Stimulated activated naive CD8-positive, alpha-beta T cell treated with anti-CD3 and anti-CD28 coated beads, Interleukin-15, Interleukin-2, amounts not matched to agents 100 U/mL and 50 U/mL, for 24 hours (primary cell): ENCODE measurements at places on chromosomes 1 and 21.

- no peak for DNase-seq
Measured at GRCh38 chr1:202320081-202320405, 21.7 kb downstream of the UBE2T start.

DNA sequence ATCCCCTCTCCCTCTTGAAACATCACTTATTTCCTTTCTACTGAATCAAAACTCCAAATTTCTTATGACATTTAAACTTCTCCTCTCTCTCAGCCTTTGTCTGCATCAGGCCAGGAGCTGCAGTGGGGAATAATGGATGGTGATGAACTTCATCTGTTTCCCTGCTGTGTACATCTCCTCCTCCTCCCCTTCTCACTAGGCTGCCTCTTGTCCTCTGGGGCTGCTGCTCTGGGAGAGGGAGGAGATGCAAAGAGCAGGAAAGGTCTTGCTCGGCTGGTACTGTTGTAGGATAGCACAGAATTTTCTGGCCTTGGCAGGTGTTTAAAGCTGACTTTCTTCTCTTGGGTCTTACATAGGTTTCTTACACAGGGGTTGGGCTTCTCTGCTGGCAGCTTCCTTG lies 31.1 kb upstream of the FMOD start:
- no peak for DNase-seq

GRCh38 chr1:204513117-204513716 lies 3.0 kb upstream of the MDM4 start:
- DNase-seq: peak; percentile 51

GRCh38 chr1:104459886-104460285 lies 710.2 kb downstream of the AMY1C start:
- no peak for DNase-seq

DNA sequence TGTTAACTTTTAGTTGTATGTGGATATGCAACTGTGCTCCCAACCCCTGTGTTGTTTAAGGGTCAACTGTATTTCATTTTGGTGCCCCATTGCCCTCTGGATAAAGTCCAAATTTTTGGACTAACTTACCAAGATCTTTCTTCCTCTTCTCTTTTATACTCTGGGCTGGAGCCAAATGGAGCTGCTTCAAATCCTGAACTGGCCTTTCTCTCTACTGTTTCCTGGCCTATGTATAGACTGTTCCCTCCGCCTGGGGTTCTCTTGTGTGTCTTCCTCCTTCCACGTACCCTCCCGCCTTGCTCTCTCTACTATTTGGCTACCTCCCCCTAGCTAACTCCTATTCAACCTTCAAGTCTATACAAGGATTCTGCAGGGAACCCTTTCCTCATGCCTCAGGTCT lies 8.4 kb upstream of the CDC14A start:
- DNase-seq: no peak

DNA sequence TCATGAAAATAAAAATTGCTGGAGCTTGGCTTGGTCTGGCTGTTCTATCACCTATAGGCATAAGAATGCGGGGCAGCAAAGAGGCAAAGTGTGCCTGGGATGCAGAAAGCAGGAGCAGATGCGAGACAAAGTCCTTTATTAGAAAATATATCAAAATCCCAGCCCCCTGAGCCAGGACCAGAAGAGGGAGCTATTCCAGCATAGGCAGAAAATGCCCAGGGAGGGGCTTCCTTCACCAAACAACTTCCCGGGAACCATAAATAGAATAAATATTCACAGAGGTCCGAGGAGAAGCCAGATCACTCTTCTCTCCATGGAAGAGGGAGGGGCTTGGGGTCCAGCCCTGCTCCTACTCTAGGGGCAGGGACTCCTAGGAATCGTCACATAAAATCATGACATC lies 5.0 kb downstream of the PPOX start:
- DNase-seq: no peak

- DNase-seq: no peak
Measured at GRCh38 chr21:42599962-42600361, 53.5 kb upstream of the PDE9A start.

- peak; percentile 10 for DNase-seq
Measured at GRCh38 chr1:187051618-187052232, 223.0 kb downstream of the PLA2G4A start.

DNA sequence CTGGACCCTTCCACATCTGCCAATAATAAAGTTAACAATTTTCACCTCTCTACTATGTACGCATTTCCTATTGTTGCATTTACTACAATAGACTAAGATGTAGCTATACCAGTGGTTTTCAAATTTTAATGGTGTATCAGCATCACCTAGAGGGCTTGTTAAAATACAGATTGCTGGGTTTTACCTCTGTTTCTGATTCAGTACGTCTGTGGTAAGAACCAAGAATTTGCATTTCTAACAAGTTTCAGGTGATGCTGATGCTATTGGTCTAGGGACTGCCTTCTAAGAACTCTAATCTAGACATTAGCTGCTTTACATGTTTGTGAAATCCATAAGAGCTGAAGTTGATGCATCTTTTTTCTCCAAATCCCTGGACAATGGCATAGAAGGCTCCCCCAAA lies 59.7 kb downstream of the ERICH3 start:
- no peak for DNase-seq

GRCh38 chr1:8025671-8026144 lies 401 bp downstream of the ERRFI1 start:
- peak; percentile 11 for DNase-seq

GRCh38 chr1:230414694-230415093 lies 11.4 kb downstream of the PGBD5 start:
- no peak for DNase-seq

- no peak for DNase-seq
Measured at GRCh38 chr1:183063349-183063748, 40.1 kb downstream of the LAMC1 start.

- DNase-seq: no peak
Measured at GRCh38 chr1:59115865-59116264, 181.0 kb upstream of the FGGY start.

DNA sequence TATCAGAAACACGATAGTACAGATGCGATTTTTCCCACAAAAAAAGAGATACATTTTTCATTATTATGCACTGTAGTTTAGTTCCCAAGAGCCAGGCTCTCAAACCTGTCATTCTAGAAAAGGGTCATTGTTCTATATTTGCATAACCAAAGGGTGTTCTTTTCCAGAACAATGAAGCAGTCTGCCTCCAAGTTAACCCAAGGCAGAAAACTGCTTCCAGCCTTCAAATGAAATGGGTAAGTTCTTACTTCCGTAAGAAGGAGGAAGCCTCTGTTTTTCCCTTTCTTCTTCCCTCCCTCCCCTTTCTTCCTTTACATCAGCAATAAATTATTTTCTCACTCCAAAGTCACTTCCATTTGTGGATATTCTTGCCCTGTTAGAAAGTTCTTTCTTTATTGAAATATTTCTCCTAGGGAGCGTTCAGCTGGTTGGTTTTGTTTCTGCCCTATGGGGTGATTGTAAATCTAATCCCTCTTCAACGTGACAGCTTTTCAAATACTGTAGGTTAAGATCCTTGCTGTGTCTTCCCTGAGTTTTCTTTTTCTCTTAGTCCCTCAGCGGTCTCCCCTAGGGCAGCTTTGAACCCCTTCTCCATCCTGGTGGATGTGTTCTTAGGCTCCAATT lies 77.3 kb upstream of the PTGFRN start:
- no peak for DNase-seq

DNA sequence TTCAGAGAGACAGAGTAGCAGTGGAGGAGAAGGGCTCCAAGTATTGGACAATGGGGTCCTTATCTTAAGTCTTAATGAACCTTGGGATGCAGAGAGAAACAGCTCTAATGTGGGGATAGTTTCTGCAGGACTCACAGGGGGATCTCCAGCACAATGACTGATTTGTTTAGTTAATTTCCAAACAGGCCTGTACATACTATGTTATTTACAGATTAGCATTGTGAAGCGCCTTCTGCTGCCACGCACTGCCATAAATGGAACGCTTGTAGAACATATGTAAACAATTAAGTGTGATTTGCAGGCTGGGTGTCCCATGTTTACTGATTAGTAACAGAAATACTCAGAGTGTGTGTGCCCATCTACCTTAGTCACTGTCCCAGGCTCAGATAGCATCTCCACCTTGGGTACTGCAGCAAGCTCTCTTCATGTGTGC lies 56.1 kb downstream of the NTPCR start:
- DNase-seq: no peak

DNA sequence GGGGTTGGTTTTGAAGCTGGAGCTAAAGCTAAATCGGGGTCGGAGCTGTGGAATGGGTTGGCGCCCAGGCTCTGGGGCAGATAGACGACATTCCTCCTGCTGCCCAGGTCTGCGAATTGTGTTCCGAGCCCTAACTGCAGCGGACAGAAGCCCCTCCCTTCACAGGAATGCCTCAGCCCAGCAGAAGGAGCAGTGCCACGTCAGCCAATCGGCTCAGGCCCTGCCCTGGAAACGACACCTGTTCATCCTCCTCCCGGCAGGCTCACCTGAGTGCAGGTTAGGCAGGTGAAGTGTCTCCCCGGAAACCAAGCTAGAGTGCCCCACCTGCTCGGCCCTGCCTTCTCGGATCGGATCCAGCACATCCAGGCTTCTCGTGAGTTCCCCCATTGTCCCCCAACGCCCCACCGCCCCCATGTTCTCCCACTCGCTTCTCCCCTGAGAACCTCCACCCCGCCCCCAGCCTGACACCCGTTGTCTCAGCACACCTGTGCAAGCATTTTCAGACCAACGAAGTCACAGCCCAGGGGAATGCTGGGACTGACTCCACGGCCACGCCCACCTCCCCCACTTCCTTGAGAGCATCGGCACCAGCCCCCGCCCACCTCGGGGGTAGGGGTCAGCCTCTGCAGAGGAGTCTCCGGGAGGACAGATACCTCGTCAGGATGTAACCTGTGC lies 775 bp downstream of the TMEM125 start:
- DNase-seq: peak; percentile 33

- DNase-seq: no peak
Measured at GRCh38 chr1:11579506-11579905, 74.7 kb downstream of the FBXO2 start.

DNA sequence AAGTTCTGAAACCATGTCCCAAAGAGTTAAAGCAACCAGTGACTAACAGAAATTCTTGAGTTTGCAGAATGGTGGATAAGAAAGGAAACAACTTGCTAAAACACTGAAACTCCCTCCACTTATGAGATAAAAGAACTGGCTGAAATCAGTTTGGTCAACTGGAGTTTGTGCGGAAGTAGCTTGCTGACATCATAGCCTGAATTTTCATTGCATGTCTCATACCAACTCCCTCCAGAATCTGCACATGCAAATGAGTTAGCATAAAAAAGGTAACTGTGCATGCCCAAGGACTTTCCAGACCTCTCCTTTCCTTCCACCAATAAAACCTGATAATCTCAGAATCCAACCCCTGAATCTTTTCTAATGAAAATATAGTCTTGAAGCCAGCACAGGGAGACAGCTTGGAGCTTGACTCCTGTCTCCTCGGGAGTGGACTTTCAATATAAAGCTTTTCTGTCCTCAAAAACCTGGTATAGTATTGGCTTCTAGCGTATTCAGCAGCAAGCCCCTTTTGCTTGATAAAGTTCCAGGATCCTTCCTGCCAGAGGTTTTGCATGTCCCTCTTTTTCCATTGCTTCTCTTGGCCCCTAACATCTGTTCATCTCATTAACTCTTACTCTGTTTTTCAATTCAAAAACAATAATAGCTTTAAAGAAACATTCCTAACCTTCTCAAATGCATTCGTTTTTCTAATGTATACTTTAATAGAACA lies 785.8 kb upstream of the ADGRL4 start:
- no peak for DNase-seq

GRCh38 chr1:205270764-205271163 lies 43.0 kb downstream of the TMCC2 start:
- no peak for DNase-seq
